ENCODE measurements at places on chromosomes 12 and 14.

GRCh38 chr12:24015833-24016160 lies 66.3 kb upstream of the SOX5 start:
- DNase-seq = no peak

- DNase-seq = no peak
These were observed 858 bp upstream of the KCNA1 start for GRCh38 chr12:4908684-4909409.

DNA sequence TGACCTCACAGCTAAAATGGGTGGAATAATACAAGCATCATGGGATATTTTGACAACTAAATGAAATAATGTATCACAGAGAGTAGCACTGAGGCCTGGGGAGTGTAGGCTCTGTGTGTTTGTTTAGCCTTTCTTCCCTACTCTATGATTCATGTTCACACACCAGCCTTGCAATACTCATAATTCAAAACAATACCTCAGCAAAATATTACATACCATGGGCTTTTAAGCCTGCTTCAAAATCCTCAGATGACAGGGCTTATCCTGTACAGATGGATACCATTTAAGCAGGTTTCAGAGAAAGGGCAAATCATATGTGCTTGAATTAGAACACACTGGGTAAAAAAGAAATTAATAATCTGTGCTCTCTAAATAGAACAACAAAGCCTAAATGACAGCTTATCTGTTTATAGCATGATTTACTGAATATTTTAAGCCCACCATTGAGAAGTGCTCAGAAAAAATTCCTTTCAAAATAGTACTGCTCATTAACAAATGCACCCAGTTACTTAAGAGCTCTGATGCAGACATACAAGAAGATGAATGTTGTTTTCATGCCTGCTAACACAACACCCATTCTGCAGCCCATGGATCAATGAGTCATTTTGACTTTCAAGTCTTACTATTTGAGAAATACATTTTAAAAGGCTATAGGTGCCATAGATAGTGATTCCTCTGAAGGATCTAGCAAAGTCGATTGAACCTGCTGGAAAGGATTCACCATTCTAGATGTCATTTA lies 84.9 kb upstream of the ADAMTS20 start:
- DNase-seq = no peak

DNA sequence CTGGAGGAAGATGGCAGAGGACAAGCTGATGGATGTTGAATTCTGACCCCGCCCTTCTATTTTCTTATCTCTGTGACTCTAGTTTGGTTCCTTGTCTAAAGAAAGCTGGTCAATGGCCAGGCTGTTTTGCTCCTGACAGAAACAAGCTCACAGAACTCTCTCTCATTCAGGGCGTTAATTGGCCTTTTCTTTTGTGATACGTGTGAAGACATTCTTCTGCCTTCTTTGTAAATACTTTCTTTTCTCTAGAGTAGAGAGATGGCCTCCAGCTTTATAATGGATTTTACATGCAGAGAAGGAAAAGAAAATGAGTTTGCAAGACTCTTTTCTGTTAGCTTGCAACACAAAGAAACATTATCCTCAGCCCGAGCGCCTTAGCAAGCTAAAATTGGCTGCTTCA lies 492.2 kb upstream of the CCDC196 start:
- DNase-seq = no peak

DNA sequence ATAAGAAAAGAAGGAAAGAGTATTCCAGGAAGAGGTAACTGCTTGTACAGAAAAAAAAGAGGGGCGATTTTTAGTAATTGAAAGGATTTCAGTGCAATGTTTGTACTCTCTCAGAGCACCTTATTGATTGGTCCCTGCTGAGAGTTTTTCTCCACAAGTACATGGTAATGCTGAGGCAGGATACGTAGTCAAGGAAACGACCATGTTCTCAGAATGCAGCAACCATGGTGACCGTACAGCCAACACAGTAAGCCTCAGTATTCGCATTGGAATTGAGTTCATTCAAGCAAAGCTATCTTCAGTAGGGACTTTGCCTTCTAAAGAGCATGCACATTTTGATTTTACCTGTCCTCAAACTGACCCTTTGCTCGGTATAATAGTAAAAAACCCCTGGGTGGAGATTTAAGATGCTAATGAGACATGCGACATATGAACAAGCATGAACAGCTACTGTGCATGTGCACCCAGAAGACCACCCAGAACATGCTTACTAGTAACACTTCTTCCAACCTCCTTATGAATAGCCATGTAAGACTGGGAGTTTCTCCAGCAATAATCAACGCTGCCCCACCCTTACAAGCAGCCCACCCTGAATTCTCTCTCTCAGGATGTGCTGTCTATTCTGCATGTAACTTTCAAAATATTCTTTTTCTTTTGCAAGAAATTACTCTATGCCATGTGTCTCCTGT lies 6.2 kb upstream of the SLC41A2 start:
- DNase-seq = no peak

GRCh38 chr12:107317751-107318555 lies 224.6 kb upstream of the CRY1 start:
- peak; percentile 96 for DNase-seq

DNA sequence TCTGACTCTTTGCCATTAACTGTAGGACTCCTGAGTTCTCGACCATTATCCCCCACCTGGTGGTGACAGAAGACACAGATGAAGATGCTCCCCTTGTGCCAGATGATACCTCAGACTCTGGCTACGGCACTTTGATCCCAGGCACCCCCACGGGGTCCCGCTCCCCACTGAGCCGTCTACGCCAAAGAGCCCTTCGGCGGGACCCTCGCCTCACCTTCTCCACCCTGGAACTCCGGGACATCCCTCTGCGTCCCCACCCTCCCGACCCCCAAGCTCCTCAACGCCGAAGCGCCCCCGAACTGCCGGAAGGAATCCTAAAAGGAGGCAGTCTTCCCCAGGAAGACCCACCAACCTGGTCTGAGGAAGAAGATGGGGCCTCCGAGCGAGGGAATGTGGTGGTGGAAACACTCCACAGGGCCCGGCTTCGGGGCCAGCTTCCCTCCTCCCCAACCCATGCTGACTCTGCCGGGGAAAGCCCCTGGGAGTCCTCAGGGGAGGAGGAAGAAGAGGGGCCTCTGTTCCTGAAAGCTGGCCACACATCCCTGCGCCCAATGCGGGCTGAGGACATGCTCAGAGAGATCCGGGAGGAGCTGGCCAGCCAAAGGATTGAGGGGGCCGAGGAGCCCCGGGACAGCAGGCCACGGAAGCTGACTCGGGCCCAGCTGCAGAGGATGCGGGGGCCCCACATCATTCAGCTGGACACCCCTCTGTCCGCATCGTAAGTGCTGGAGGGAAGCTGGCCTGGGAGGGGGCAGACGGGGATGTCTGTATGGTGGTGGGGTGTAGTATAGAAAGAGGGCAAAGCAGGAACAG lies 14.4 kb downstream of the TNFRSF1A start:
- DNase-seq = no peak

DNA sequence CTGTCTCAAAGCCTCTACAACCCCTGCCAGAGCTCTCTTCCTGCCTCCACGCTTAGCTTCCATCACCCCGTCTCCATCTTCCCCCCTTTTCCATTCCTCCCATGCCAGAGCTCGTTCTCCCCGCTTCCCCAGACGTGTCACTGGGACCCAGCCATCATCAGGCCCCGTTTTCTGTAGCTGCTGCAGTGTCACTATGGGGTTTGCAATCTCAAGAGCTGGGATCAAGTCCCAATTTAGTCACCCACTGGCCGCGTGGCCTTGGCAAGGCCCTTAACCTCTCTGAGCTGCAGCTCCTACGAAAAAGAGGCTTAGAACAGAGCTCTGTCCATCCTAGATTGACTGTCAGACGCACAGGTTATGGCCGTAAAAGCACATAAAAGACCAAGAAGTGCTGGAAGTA lies 901 bp upstream of the FAIM2 start:
- DNase-seq = no peak

DNA sequence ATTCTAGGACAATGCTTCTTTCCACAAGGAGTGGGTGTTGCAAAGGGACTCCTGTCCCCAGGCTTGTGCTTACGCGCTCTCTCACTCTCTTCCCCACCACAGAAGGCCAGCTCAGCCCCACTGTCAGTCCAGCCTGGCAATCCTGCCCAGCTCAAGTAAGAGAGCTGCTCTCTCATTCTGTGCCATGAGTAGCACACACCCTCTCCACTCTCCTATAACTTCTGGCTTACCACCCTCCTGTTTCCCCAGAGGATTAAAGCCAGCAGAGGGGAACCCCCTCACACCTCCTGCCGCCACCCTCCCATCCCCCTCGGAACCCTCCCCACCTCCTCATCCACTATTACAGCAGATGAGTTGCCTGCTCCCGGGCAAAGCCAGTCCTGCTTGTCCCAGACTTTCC lies 17.1 kb downstream of the NCKAP5L start:
- DNase-seq = no peak

DNA sequence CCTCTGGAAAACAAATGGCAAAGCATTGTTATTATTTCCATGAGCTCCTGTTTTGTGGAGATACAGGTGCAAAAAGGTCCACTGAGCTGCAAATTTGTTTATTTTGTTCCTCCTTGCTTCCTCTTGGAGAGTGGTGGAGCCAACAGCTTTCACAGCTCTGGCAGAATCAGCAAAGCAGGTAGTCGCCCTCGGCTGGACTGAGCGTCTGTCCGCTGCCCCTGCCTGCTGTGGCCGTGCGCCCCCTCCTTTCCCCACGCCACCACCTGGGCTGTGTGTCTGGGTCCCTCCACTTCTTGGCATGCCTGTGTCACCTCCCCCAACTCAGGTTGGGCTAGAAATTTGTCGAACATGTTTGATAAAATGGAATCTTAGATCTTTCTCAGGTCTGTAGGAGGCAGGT lies 188.2 kb downstream of the TSPAN9 start:
- no peak for DNase-seq

- no peak for DNase-seq
These were observed 330.3 kb downstream of the TMTC2 start for GRCh38 chr12:83016991-83017390.

GRCh38 chr12:124919521-124920352 lies 5.3 kb upstream of the UBC start:
- DNase-seq = no peak

GRCh38 chr12:34398366-34398705 lies 376.0 kb downstream of the ALG10 start:
- no peak for DNase-seq

- no peak for DNase-seq
These were observed 60.8 kb downstream of the SDR9C7 start for GRCh38 chr12:56873382-56873781.

DNA sequence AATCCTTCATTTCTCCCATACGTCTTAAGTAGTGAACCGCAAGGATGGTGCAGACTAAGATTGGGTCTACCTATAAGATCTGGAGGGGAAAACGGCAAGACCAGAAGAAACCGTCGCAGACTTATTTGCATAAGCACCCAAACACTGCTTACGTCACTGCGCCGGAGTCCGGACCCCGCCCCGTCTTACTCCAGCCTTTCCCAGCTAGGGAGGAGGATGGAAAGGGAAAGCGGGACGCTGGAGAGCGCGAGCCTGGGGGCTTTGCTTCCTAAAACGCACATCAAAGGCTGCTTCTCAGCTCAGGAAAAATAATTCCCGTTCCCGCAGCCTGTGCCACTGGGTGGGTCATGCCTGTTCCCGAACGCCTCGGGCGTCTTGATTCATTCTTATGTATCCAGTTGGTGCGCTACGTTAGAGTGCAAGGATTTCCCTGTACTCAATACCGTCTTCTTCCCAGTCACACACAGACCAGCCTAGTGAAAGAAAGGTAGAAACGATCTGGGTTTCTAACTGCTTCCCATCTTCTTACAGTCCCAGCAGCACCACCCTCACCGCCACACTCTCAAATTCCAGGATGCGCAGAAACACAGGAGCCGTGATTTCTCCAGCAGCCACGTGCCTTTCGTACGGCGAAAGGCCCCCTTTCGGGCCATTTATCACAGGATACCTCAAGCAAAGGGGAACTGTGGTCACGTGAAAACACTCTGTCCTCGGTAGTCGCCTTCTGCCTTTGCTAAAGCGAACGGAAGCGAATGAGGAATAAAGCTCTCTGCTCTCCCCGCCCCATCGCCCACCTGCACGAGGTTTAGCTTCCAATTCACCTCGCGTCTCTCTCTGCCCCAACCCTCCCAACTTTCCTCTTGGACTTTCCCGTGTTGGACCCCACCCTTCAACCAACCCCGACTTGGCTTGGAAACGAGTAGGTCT lies 1.1 kb downstream of the SLC6A15 start:
- peak; percentile 81 for DNase-seq

- peak; percentile 73 for DNase-seq
These were observed 4.0 kb downstream of the ATG101 start for GRCh38 chr12:52073531-52074381.

GRCh38 chr14:91925001-91925726 lies 22.3 kb downstream of the FBLN5 start:
- DNase-seq = no peak

- no peak for DNase-seq
These were observed 39.7 kb upstream of the EML1 start for GRCh38 chr14:99753225-99754140.

- peak; percentile 98 for DNase-seq
These were observed at the start of gene NFATC4 for GRCh38 chr14:24367514-24368211. Gene NFATC4 (plus strand): TSS chr14:24368184. CDS start chr14:24368341, 157 bp downstream.

DNA sequence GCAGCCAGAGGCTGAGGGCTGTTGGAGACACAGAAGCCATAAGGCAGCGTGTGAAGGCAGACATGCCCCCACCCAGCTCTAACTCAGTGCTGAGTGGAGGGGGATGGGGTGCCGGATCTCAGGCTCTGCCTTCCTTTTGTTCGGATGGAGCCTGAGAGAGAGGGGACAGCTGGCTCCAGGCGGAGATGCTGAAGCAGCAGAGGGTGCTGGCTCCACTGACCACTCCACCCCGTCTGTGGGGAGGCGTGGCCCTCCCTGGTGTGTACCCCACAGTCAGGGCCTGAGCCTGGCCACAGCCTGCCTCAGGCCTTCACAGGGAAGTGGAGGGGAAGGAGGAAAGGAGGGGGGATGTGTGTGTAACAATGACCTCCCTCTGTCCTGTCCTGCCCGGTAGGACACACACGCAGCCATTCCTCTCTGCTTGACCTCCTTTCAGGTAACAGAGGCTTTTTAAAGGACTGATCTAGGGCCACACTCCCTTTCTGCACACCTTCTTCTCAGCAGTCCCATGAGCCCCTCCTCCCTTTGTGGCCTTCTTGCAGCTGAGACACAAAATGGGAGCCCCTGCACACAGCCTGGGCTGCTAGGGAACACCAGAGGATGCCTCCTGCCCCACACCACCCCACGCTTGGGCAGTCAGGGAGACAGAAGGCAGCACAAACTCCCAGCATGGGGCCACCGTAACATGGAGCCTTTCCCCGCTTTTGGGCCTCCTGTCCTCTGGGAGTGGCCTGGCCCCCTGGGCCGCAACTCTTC lies 9.6 kb upstream of the ENDOU start:
- DNase-seq = peak; percentile 45

GRCh38 chr12:47122602-47123001 lies 42.8 kb upstream of the AMIGO2 start:
- no peak for DNase-seq
